Activated CD4-positive, alpha-beta T cell treated with anti-CD3 and anti-CD28 coated beads for 1 hour (primary cell): ENCODE measurements at places on chromosomes 12 and 14.

- no peak for DNase-seq
These were observed 1.9 kb downstream of the GALNT16 start for GRCh38 chr14:69261761-69262331.

- DNase-seq, result no peak
These were observed 42.2 kb downstream of the ETNK1 start for GRCh38 chr12:22667122-22667521.

DNA sequence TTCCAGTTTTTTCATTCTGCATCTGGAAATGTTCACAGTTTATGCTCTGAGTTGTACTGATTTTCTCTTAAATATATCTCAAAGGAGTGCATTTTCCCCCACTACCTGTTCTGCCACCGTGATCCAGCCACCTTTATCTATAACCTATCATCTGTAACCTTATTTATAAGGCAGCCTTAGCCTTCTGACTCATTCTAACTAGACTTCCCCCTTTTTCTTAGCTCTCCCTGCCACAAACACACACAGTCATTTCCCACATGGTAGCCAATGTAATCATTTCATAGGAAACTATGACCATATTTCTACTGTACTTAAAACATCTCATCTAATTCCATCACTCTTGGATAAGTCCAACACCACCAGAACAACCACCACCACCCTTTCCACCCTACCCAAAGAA, 10.8 kb upstream of the GYS2 start:
- no peak for DNase-seq

DNA sequence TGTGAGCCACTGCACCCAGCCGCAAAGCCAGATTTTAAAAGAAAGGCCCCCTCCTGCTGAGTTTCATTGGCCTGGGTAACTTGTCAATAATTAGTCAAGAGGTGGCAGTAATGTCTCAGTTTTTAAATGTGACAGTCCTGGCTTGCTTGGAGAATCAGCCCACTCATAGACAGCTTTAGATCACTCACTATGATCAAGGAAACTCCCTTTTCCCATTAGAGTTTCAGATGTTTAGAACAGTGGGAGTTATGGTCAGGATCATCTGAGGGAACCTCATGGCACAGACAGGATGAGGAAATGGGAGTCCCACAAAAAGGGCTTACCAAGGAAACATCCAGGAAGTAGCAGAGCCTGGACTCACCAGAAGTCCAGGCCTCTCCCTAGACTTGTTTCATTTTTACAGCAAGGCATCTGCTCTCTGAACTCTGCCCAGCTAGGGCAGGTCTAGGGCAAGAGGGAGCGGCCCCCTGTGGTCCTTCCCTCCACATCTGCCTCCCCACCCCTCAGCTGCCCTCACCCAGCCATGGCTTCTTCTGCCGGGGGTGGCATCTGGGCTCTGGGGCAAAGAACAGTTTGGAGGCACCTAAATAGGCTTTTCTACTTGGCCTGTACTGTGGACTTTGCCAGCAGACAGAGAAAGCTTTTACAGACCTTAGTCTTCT, 11.2 kb downstream of the BCL2L14 start:
- no peak for DNase-seq

- DNase-seq, result no peak
These were observed 88.6 kb upstream of the TMEM233 start for GRCh38 chr12:119505001-119505400.

DNA sequence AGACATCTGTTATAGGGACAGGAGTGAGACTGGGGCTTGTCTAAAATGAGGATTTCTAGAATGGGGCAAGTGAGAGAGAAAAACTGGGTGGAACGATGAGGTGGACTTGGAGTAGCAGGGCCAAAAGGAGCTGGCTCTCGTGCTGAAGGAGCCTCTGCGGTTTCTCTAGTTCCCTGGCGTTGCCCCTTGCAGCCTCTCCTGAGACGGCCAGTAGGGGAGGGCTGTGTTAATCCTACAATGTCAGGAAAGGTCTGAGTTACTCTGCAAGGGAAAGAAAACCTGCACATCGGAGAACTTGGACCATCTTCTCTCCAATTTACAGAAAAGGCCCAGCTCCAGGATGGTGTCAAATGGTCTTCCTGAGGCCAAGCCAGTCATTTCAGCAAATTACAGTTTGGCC, 963.8 kb upstream of the FLRT2 start:
- DNase-seq, result no peak

- no peak for DNase-seq
These were observed 20.1 kb downstream of the KLRK1 start for GRCh38 chr12:10369557-10370415.

- no peak for DNase-seq
These were observed 22.3 kb downstream of the KCNK10 start for GRCh38 chr14:88300817-88301216.

- no peak for DNase-seq
These were observed 3.3 kb downstream of the DLK1 start for GRCh38 chr14:100729982-100730381.

DNA sequence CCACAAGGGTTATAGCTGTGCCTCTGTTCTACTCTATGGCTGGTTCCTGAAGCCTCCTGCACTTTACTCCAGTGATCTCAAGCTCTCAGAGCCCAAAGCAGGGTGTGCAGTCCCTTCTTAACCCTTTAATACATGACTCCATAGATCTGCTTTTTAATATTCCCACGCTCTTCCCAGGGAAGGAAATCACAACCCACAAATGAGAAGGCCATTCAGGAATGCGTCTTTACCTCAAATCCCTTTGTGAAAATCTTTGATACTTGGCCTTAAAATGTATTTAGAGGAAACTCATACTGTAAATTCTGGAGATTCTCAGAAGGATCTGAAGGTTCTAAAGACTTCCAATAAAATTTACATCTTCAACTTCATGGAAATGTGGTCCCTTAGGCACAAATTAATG, 17.0 kb downstream of the NID2 start:
- no peak for DNase-seq

GRCh38 chr12:128316973-128317526, 50.1 kb downstream of the TMEM132C start:
- DNase-seq, result no peak

DNA sequence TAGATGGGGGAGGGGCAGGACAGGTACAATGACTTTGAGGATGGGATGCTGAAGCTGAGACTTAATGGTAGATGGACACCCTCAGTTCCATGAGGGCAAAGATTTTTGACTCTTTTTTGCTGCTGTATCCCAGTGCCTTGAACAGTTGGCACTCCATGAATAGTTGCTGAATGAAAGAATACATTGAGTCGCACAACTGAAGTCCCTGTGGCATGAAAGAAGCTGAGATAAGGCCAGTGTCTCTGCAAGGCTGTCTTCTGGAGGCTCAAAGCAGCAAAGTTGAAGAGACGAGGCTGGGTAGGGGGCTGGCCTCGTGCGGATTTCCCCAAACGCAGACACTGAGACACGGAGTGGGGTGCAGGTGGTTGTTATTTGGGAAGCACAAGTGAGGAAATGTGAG, 179.3 kb downstream of the ADCK1 start:
- no peak for DNase-seq
